ENCODE measurements at places on chromosomes 16 and 17. TPM values are rescaled to one million over a fixed set of nuclear protein-coding genes. Genes with fewer than 3 reads are reported as not detected.

The KRTAP2-3 gene
- total RNA-seq = not detected

The ZNF629 gene
- total RNA-seq = 27.2 TPM

The PPP1R27 gene
- total RNA-seq = 0.62 TPM

The CD79B gene
- total RNA-seq = not detected

The OMG gene
- not detected for total RNA-seq

The MYH8 gene
- not detected for total RNA-seq

The TNFSF13 gene
- total RNA-seq = 1.3 TPM

The TPSB2 gene
- not detected for total RNA-seq

The CCL3 gene
- total RNA-seq = not detected

The TAOK1 gene
- 81.1 TPM for total RNA-seq

The TBX2 gene
- total RNA-seq = 25.9 TPM

DNA sequence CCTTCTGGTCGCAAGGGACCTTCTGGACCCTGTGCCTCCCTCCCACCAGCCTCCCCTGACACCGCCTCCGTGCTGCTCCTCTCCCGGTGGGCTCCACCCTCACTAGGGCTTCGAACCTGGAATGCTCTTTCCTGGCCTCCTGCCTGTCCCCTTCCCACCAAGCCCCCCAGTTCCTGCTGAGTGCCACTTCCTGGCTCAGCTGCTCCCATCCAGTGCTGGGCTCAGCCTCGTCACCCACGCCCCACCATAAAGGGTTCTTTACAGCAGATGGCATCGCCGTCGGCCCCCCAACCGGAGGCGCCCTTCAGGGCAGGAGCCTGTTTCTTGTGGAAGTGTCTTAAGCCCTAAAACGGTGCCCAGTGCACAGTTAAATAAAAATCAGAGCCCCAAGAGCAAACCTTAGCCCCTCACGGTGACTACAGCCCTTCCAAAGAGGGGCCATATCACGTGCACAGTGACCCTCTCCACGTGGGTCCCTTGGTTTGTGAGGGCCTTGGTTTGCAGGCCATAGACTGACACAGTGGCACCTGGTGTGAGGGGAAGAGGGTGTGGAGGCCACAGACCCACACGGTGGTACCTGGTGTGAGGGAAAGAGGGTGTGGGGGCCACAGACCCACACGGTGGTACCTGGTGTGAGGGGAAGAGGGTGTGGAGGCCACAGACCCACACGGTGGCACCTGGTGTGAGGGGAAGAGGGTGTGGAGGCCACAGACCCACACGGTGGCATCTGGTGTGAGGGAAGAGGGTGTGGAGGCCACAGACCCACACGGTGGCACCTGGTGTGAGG, 111.4 kb downstream of the METRNL start:
- no peak for DNase-seq

DNA sequence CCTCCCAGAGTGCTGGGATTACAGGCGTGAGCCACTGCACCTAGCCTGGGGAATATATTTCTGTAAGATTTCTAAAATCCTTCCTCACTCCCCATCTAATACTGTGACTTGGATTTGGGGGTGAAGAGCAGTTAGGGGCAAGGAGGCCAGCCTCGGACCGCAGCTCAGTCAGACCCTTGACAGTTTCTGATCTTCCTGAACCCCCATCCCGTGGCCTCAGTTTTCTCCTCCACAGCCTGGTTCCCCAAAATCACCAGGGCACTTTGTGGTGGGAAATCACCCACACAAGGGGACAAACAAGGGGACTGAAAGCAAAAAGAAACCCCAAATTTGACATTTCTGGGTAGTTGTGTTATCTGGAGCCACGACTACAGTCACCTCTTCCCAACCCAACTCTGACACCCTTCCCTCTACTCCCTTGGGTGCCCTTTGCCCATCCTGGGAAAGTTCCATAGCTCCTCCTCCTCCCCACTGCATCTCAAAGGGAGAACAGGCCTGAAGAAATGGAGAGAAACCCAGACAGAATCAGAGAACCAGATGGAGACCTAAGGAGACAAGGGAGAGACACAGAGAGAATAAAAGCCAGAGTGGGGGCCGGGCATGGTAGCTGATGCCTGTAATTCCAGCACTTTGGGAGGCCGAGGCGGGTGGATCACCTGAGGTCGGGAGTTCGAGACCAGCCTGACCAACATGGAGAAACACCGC, 2.8 kb upstream of the STAT5A start:
- DNase-seq = peak; percentile 54

DNA sequence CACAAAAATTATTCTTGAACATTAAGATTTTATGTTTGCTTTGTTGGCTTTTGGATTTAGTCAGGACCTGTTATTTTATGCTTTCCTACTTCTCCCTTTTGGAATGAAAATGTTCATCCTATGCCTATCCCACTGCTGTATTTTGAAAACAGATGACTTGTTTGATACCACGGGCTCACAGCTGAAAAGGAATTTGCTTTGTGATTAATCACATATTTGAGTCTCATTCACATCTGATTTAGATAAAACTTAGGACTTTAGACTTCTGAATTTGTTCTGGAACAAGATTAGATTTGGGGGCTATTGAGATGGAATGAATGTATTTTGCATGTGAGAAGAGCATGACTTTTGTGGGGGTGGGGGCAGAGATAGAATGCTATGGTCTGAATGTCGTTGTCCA, 1012.6 kb downstream of the CDH11 start:
- no peak for DNase-seq

DNA sequence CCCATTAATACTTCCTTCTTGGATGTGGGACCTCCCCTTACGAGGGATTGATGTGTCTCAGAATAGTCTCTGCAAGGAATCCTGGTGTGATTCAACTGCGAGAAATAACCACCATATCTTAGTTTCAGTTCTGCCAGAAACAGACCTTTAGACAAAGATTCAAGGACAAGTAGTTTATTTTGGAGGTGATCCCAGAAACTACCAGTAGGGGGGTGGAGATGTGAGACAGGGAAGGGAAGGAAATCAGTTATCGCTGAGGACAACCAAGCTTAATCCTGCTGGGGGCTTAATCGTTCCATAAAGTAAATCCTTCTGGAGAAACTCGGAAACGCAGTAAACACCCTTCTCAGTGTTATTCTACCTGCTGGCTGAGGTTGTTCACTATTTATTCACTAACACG, 5.0 kb upstream of the SDR42E1 start:
- no peak for DNase-seq

GRCh38 chr16:48629016-48629415, 19.0 kb upstream of the N4BP1 start:
- DNase-seq = peak; percentile 56

DNA sequence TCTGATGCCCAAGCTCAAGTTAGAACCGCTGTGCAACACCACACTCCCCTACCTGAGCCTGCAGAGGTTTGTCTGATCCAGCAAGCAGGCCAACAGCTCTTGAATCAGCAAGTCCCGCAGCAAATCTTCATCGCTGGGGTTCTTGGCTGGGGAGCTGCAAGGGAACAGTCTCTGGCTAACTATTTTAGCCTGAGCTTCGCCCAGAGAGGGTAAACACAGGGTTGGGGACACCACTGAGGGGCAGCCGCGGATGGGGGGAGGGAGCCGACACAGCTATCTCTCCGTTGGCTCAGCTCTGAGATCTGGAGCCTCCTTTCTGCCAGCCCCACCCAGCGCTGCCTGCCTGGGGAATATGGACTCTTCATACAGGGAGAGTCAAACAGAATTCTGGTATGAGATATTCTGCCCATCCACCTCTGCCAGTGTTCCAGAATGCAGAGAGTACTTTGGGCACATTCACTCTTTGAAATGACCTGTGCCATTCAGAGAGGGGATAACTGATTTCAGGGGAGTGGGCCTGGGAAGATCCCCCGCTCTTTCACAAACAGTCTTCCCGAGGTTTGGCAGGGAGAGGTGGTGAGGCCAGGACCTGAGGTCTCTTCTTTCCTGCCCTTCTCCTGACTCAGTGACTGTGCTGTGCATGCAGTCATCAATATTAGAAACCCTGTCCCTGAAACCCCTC, 7.4 kb downstream of the GIP start:
- no peak for DNase-seq

DNA sequence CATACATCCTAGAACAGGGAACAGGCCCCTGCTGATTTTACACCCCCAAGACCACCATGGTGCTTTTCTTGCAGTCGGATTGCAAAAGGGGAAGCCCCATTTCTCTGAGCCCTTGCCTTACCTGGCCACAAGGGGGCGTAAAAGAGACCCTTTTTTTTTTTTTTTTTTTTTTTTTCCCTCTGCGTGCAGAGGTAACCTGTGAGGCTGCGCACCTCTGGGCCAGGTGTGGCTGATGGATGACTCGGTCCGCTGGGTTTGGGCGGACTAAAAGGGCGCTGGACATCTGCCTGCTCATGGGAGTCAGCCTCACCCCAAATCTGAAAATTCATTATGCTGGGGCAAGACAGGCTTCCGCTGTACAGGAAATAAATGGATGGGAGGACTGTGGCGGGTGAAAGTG, 281.0 kb downstream of the CBLN1 start:
- DNase-seq = peak; percentile 57

GRCh38 chr17:7293159-7293558, 1.3 kb downstream of the YBX2 start:
- DNase-seq = no peak

DNA sequence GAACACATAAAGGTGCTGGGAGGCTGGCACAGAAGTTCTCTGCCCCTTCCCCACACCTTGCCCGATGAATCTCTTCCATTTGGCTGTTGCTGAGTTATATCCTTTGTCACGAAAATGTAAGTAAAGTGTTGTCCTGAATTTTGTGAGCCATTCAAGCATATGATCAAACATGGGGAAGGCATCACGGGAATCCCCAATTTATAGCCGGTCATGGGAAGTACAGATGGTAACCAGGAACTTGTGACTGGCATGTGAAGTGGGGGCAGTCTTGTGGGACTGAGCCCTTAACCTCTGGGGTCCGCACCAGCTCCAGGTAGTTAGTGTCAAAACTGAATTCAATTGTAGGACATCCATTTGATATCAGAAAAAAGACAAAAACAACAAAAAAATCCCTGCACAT, 13.2 kb downstream of the TOM1L2 start:
- DNase-seq = no peak

DNA sequence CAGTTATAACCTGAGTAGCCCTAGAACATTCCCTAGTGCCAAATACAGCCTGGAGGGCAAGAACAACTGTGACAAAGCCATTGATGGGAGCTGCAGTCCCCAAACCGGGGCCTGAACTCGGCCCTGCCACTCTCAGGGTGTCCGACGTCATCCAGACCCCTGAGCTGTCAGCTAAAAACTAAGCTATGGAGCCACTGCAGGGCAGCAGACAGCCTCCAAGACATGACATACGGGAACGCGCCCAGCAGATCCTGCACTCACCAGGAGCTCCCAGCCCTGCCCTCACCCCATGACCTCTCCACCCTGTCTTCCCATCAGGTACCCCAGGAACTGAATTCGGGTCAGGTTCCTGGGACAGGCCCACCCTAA, 28.4 kb downstream of the KDM8 start:
- DNase-seq = no peak

DNA sequence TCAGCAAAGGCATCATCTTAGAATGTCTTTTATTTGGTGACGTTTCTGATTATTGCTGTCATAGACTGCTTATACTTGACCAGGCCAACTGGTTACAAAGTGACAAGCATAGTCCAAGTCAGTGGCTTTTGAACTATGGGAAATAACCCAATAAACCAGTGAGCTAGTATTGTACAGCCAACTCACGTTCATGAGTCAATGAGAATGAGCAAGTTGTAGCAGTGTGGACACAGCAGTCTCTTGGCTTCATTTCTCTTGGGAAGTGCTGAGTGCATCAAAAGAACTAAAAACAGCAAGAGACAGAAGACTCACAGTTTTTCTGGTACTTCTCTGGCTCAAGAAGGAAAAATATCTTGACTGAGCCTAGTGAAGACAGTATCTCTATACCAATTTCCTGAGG, 36.9 kb upstream of the CRISPLD2 start:
- DNase-seq = no peak

DNA sequence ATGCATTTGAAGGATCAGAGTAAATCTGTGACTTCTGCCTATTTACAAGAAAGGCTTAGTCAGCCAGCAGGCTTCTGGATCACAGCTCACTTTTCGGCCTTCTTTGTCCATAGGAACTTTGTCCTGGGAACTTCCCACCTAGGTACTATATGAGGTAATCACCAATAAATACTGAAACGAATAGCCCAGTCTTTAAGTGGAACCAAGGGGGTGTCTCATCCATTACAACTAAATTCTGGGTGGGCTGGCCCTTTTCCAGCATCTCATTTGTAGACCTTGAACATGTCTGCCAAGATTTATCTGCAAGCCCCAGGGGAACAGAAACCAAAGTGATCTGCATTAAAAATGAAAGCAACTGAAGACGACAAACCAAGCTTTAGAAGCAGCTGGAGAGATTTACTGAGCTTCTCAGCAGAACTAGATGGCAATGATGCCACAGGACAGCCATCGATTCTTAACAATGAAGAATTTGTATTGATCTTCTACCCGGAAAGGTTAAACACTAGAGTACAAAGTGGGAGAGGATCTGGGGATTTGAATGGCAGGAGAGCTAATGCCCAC, 55.5 kb downstream of the SNX11 start:
- no peak for DNase-seq

- no peak for DNase-seq
Observed at GRCh38 chr16:81167851-81168250, 70.6 kb upstream of the BCO1 start.
